ENCODE measurements at places on chromosomes 6 and 20. TPM values are rescaled to one million over a fixed set of nuclear protein-coding genes. Genes with fewer than 3 reads are reported as not detected.

GRCh38 chr20:1964659-1965405 lies 29.0 kb downstream of the PDYN start:
- no peak overlapping the region for H3K27ac ChIP-seq
- no peak for DNase-seq
- no peaks in the 10 kb centered on the region for H3K27me3 ChIP-seq
- H3K4me3 ChIP-seq, result peak overlapping the region; percentile 57

DNA sequence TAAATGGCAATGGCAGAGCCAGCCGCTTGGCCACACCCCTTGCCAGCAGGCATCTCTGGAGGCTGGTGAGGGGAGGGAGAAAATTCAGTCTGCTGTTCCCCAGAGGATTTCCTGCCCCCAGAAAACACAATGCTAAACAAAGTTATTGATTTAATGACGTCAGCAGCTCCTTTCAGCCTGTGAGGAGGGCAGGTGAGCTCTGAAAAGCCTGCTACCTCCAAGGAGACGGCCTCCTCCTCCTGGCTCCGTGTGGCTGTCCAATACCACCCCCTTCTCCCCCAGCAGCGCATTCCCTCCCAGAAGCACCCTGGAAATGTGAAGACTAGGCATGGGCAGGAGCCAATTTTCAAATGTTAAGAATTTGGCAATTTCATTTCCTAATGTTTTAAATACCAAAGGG lies 393.1 kb downstream of the ZFAND3 start:
- H3K27me3 ChIP-seq, result no peaks in the 10 kb centered on the region
- H3K4me3 ChIP-seq, result no peak overlapping the region
- no peaks in the 10 kb centered on the region for H3K4me1 ChIP-seq
- no peak for DNase-seq
- no peaks in the 10 kb centered on the region for H3K36me3 ChIP-seq

- no peak overlapping the region for H3K4me3 ChIP-seq
- H3K27ac ChIP-seq, result no peak overlapping the region
- H3K4me1 ChIP-seq, result no peaks in the 10 kb centered on the region
Measured at GRCh38 chr6:105769987-105770386, 316.1 kb upstream of the PRDM1 start.

GRCh38 chr20:35726842-35727711 lies 15.0 kb downstream of the RBM39 start:
- no peak for DNase-seq
- H3K27me3 ChIP-seq, result no peaks in the 10 kb centered on the region
- H3K27ac ChIP-seq, result no peak overlapping the region
- no peak overlapping the region for H3K4me3 ChIP-seq
- H3K36me3 ChIP-seq, result peaks cover 21% of the 10 kb centered on the region

GRCh38 chr6:118319416-118319815 lies 228.7 kb upstream of the PLN start:
- no peaks in the 10 kb centered on the region for H3K4me1 ChIP-seq
- no peak overlapping the region for H3K27ac ChIP-seq
- no peaks in the 10 kb centered on the region for H3K27me3 ChIP-seq
- no peak overlapping the region for H3K4me3 ChIP-seq
- H3K36me3 ChIP-seq, result no peaks in the 10 kb centered on the region

DNA sequence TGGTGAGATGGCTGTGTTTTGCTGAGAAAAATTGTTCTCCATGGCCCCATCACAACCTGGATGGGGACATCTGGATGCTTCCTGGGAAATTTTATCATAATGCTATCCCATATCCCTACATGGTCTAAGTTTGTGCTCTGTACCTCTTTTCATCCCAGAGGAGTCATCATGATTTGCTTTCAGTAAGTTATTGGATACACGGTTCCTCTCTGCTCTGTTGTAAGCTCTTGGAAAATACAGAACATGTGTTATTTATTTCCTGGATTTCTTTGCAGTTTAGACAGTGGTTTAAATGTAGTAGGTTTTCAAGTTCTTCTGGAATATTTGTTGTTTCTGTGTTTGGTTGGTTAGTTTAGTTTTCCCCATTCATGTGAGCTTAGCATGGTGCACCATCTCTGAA lies 129.2 kb upstream of the ECI2 start:
- H3K4me3 ChIP-seq, result no peak overlapping the region
- no peaks in the 10 kb centered on the region for H3K36me3 ChIP-seq
- no peak overlapping the region for H3K27ac ChIP-seq
- no peaks in the 10 kb centered on the region for H3K27me3 ChIP-seq
- H3K4me1 ChIP-seq, result no peaks in the 10 kb centered on the region
- no peak for DNase-seq

GRCh38 chr20:61356196-61356595 lies 104.1 kb downstream of the CDH4 start:
- no peaks in the 10 kb centered on the region for H3K4me1 ChIP-seq
- H3K27ac ChIP-seq, result no peak overlapping the region
- H3K4me3 ChIP-seq, result no peak overlapping the region
- no peaks in the 10 kb centered on the region for H3K27me3 ChIP-seq
- DNase-seq, result no peak

GRCh38 chr6:106199998-106200397 lies 113.9 kb downstream of the PRDM1 start:
- peaks cover 22% of the 10 kb centered on the region for H3K4me1 ChIP-seq
- no peak overlapping the region for H3K27ac ChIP-seq
- no peak for DNase-seq
- peaks cover 2% of the 10 kb centered on the region for H3K36me3 ChIP-seq
- H3K4me3 ChIP-seq, result no peak overlapping the region

DNA sequence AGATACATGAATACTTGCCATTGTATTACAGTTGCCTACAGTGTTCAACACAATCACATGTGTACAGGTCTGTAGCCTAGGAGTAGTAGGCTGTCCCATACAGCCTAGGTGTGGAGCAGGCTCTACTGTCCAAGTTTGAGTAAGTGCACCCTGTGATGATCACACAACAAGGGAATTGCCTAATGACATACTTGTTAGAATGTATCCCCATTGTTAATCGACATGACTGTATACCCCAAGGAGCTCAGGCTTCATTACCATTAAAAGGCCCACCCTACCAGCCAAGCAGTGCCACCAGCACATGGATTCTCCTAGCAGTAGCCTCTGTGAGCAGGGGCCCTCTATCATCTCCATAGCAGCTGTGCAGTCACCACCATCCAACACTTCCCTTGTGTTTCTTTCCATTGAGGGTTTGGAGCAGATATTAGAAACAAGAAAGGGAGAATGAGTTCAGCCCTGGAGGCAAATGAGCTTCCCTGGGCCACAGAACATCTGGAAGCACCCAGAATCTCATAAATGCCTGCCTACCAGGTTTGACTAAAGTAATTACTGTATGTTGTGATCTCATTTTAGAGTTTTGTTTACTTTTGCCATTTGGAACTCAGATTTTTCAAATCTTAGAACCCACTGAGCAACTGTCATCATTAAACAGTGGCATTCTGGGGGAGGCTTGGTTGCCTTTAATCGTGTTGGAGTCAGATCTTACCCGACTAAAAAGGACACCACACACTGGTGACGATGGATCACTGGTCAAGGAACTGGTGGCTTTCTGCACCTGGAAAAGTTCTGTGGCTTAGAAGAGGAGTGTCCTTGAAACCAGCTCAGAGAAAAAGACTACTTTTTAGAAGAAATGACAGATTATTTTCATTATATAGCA lies 104.9 kb downstream of the TULP4 start:
- peaks cover 26% of the 10 kb centered on the region for H3K36me3 ChIP-seq
- H3K27me3 ChIP-seq, result no peaks in the 10 kb centered on the region
- H3K27ac ChIP-seq, result no peak overlapping the region
- no peak for DNase-seq

- H3K4me1 ChIP-seq, result no peaks in the 10 kb centered on the region
- H3K27ac ChIP-seq, result no peak overlapping the region
- no peak overlapping the region for H3K4me3 ChIP-seq
- H3K36me3 ChIP-seq, result no peaks in the 10 kb centered on the region
- no peak for DNase-seq
- H3K27me3 ChIP-seq, result no peaks in the 10 kb centered on the region
Measured at GRCh38 chr20:21137078-21137477, 11.2 kb downstream of the KIZ start.

- no peak overlapping the region for H3K4me3 ChIP-seq
- DNase-seq, result no peak
- no peaks in the 10 kb centered on the region for H3K36me3 ChIP-seq
- no peak overlapping the region for H3K27ac ChIP-seq
- no peaks in the 10 kb centered on the region for H3K27me3 ChIP-seq
Measured at GRCh38 chr6:146990284-146990683, 213.9 kb upstream of the STXBP5 start.

DNA sequence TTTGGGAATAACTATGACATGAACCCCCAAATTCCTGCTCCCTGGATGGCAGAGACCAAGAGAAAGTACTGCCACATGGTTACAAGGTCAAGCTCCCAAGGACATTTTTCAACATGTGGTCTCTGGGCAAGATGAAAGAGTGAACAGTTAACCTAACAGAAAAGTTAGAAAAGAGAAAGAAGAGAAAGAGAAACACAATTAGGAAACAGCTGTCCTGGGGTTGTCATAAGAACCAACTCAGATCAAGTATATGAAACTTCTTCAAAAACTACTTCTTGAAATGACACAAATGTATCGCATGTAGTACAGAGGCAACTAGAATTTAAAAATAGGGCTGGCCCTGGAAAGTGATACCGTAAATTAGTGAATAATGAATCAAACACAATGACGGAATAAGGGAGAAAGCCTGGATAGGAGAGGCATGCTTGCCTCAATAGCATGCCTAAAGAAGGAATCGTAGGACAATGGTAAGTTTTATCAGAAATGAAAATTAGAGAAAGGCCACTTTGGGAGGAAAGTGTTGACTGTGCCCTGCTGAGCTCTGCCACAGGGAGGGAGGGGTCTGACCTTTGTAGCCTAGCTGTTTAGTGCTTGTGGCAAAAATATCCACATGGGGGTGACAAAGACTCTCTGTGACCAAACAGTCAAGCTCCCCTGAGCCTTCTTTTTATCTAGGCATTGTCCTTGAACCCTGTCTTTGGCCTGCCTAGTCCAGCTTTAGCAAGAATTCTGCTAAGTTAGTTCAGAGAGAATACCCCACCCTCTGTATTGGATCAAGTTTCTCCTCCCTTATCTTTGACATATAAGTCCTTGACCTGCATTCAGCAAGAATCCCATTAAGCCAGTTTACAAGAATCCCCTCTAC lies 4.3 kb upstream of the DCBLD1 start:
- H3K27me3 ChIP-seq, result peaks cover 13% of the 10 kb centered on the region
- H3K4me1 ChIP-seq, result peaks cover 16% of the 10 kb centered on the region
- no peak for DNase-seq
- no peaks in the 10 kb centered on the region for H3K36me3 ChIP-seq
- no peak overlapping the region for H3K4me3 ChIP-seq
- no peak overlapping the region for H3K27ac ChIP-seq

DNA sequence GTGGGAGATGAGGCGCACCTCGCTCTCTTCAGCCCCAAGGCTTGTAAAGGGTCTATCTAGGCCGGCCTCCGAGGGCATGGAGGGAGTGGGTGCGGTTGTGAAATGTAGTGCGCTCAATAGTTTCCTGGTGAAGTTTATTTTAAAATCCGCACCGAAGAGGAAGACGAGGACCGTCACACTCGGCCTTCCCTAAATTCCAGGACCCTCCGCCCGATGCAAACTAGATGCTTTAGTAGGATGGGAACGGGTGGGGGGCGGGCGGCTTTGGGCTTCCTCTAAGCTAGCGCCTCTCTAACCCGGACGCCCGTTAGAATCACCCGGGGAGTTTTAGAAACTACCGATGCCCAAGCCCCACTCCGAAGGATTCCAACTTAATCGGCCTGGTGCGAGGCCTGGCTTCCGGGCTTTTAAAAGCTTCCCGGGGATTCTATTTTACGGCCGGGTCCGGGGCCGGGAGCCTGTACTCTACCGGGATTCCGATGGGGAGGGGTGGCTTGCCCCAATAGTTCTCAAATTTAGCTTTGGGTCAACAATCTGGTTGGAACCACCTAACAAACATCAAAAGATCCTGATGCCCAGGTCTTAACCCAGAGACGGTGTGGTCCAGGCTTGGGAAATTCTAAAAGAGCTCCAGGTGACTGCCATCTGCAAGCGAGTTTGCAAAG lies 548 bp upstream of the BCAS4 start:
- peak overlapping the region; percentile 37 for H3K4me3 ChIP-seq
- no peaks in the 10 kb centered on the region for H3K27me3 ChIP-seq
- peaks cover 5% of the 10 kb centered on the region for H3K36me3 ChIP-seq
- no peak for DNase-seq
- H3K27ac ChIP-seq, result peak overlapping the region; percentile 66

- no peaks in the 10 kb centered on the region for H3K27me3 ChIP-seq
- no peak overlapping the region for H3K4me3 ChIP-seq
- no peak for DNase-seq
- no peak overlapping the region for H3K27ac ChIP-seq
- H3K4me1 ChIP-seq, result no peaks in the 10 kb centered on the region
Measured at GRCh38 chr20:8153281-8153908, 21.3 kb downstream of the PLCB1 start.

DNA sequence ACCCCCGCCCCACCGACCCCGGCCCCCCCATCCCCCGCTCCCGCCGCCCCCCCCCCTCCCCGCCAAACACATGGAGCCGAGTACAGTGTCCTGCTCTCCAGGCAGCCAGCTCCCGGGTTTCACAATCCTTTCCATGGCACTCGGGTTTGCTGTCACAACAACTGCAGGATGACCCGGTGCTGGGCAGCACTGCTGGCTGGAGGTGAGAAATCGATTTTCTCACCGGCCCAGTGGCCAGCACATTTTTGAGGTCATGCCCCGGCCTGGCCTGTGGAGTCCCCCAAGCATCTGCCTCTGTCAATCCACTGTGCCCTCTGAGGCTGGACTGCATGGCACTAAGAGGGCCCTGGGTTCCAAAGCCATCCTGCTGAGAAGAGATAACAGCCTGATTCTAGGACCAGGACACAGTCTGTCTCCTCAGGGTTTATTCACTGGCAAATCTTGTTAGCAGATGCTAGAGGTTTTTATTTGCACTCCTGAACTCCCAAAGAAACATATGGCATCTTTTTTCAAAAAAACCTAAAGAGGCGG lies 129.5 kb downstream of the NFATC2 start:
- no peak overlapping the region for H3K4me3 ChIP-seq
- DNase-seq, result no peak
- H3K4me1 ChIP-seq, result peaks cover 67% of the 10 kb centered on the region

- no peaks in the 10 kb centered on the region for H3K36me3 ChIP-seq
- no peaks in the 10 kb centered on the region for H3K27me3 ChIP-seq
- no peaks in the 10 kb centered on the region for H3K4me1 ChIP-seq
- H3K27ac ChIP-seq, result no peak overlapping the region
- H3K4me3 ChIP-seq, result no peak overlapping the region
Measured at GRCh38 chr20:61113731-61114130, 138.3 kb upstream of the CDH4 start.

GRCh38 chr6:138824482-138825144 lies 28.7 kb downstream of the ECT2L start:
- H3K4me3 ChIP-seq, result no peak overlapping the region
- no peaks in the 10 kb centered on the region for H3K36me3 ChIP-seq
- H3K27ac ChIP-seq, result no peak overlapping the region
- H3K4me1 ChIP-seq, result no peaks in the 10 kb centered on the region
- H3K27me3 ChIP-seq, result no peaks in the 10 kb centered on the region
- DNase-seq, result no peak

- H3K4me3 ChIP-seq, result no peak overlapping the region
- no peaks in the 10 kb centered on the region for H3K27me3 ChIP-seq
- peaks cover 22% of the 10 kb centered on the region for H3K4me1 ChIP-seq
- H3K27ac ChIP-seq, result no peak overlapping the region
- H3K36me3 ChIP-seq, result no peaks in the 10 kb centered on the region
- no peak for DNase-seq
Measured at GRCh38 chr6:106976270-106976669, 1.7 kb upstream of the CD24 start.

NFKBIL1 gene
- total RNA-seq, result 17.8 TPM

KCNK16 gene
- total RNA-seq, result not detected

COL11A2 gene
- 0.39 TPM for total RNA-seq

Data from B cell (primary cell).